ENCODE measurements at places on chromosomes 4 and X. TPM values are rescaled to one million over a fixed set of nuclear protein-coding genes. Genes with fewer than 3 reads are reported as not detected.
A peak's percentile ranks its signal among the peaks of the same experiment; 100 is the strongest.

DNA sequence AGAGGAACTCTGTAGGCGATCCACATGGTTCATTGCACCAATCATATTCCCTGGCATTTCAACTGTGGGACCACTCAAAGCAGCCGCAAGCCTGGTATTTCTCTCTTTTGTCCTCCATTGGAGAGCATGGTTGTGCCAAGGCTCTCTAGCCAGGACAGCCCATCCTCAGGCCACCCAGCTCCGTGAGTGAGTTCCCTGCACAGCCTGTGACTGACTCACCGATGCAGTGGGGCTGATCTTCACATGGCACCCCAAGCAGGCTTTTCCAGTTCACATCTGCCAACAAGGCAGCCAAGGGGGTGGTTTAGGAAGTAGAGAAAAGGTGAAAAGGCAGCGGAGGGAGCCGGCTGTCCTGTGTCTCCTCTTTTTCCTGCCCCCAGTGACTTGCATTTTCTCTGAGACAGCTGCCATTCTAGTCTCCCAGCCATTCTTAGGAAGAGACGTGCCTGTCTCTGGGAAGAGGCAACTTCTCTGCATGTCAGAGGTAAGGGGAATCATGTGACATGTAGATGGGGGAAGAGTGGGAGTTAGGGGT, 69.2 kb downstream of the MID1IP1 start:
- no peak for DNase-seq

DNA sequence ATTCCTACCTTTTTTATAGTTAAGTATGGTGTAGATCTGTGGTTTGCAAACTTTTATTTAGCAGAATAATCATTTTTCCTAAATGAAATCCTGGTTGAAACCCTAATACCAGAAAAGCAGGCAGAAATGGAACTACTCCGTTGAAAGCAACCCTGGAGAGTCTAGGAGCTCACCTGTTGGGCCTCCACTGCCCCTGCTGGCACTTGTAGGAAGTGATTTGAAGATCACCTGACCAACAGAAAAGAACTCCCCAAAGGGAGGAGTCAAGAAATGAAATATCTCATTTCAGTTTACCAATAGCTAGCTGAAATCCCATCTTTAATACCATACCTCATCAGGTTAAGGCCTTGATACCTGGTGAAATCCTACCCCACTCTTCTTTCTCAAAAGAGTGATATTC, 277.1 kb downstream of the KLHL13 start:
- no peak for DNase-seq

The HSFX3 gene
- total RNA-seq: 0.25 TPM

- no peak for DNase-seq
Measured at GRCh38 chr4:112182604-112183003, 37.4 kb downstream of the FAM241A start.

GRCh38 chrX:117568238-117568637, 548.4 kb downstream of the KLHL13 start:
- DNase-seq: no peak

DNA sequence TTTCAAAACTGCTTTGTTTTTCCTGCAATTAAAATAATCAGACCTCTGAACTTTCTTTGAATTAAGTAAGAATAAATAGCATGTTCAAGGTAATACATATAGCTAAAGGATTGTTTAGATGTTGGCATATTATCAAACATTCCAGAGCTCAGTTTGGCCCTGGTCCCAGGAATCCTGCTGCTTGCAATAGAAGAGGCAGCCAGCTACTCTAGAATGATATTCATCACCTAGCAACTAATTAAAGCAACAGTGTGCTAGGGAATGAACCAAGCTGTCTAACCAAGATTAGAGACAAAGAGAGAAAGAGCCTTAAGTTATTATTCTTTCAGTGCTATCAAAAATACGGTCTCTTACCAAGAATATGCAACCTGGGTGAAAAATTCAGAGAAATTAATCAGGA, 460.9 kb downstream of the GABRG1 start:
- peak; percentile 48 for DNase-seq

DNA sequence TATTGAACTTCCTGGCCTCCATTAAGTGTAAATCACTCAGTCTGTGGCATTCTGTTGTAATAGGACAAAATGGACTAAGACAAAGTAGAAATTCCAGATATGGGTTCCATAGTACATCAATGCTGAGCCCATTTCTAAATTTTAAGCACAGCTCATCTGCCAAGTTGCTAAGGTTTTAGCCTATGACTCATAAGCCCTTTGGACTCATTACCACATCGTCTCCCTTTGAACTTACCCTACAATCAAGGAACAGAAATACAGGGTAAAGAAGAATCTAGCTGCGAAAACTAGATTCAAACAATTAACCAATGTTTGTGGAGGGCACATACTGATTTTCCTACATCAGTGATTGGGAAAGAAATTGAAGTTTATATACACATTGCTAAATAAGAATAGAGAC, 31.8 kb downstream of the NAA11 start:
- DNase-seq: no peak

DNA sequence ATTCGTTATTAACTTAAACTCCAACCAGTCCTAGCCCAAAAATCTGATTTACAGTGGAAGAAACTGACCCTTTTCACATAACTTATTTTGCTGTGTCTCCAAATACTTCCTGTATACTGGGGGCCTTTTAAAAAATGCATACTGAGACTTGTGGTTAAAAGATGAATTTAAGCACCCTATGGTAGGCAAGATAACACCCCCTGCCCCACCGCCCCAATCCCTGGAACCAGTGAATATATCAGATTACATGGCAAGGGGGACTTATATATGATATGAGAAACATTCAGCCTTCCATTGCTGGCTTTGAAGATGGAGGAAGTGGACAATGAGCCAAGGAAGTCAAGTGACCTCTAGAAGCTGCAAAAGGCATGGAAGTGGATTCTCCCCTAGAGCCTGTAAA, 3.1 kb upstream of the CLCN3 start:
- DNase-seq: no peak

- no peak for DNase-seq
Measured at GRCh38 chrX:131405497-131405896, 116.4 kb upstream of the IGSF1 start.

DNA sequence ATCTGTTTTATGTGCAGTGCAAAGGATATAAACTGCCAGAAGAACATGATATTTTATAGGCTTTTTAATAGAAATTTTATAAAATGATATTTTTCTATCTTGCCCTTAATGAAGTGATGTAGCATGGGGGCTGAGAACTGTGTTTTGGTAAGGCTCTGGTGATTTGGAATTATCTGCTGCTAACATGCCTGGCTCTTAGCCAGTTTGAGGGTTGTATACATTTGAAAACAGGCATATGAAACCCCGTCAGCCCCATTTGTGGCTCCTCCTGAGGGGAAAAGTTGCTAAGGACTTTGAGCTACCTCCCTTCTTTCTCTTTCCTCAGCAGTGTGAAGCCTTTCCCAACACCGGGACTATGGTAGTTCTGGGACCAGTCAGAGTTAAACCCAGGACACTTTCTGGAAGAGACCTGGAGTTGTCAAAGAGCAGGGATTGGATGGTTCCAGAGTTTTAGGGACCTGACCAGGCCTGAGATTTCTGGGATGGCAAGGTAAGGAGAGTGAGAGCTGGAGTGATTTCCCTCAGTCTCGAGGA, 4.7 kb downstream of the SFRP2 start:
- DNase-seq: no peak

The ATP1B4 gene
- total RNA-seq: 1.8 TPM

GRCh38 chr4:1216869-1217294, 32.0 kb downstream of the CTBP1 start:
- DNase-seq: no peak

DNA sequence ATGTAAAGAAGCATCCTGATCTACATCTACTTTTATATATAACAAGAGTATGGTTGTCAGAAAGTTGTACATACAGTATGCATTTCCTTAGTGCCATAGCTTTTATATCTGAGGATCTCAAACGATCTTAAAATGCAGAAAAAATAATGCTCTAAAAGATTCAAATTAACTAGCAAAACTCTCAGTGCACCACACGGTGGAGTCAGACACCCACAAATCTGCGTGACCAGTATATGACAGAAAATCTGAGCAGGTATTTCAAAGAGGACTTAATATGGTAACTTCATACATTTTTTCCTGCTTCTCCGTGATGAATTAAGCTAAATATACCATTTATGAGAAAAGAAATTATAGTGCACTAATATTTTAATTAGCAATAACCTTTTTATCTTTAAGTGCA, 803.0 kb downstream of the DMD start:
- no peak for DNase-seq

GRCh38 chr4:29453303-29453820, 1266.8 kb upstream of the PCDH7 start:
- no peak for DNase-seq

DNA sequence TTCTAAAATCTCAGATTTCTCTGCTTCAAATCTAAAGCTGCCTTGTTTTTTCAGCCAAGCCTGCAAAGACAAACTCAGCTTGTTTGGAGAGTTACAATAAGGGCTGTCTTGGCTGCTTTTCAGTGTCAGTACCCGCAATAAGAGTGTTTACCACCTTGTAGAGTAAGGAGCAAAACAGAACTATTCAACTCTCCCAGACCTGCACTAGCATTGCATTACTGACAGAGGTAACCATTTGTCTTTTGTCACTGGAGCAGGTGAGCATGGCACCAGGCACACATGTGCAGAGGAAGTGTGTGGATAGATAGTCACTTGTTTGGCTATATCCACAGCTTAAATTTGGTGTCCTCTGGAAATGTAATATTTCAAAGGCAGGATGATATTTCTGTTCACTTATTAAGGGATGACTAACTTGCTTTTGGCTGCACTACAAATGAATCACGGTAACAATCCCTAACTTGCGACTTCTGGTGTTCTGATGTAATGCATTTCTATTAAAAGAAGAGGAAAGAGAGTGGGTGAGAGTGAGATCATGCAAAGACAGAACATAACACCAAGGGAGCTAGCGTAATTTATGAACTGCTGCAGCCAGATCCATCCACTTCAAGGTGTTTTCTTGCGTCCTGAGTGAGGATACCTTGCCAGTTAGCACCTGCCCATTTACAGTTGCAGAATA, 38.6 kb downstream of the PTCHD1 start:
- DNase-seq: no peak
